ENCODE measurements at places on chromosomes 7 and 10. TPM values are rescaled to one million over a fixed set of nuclear protein-coding genes. Genes with fewer than 3 reads are reported as not detected.

The ABCB4 gene
- total RNA-seq = 0.13 TPM

The ABCA13 gene
- not detected for total RNA-seq

The ACTL6B gene
- total RNA-seq = not detected

The ADAMTS14 gene
- 6.4 TPM for total RNA-seq

The PDE1C gene
- total RNA-seq = 0.02 TPM
